Stimulated activated CD4-positive, alpha-beta T cell treated with anti-CD3 and anti-CD28 coated beads, TNF-alpha, amount 100 ng/mL, for 1 hour (primary cell): ENCODE measurements at places on chromosomes 6 and 20.

- no peak for DNase-seq
Measured at GRCh38 chr6:138246650-138247440, 28.6 kb upstream of the PBOV1 start.

DNA sequence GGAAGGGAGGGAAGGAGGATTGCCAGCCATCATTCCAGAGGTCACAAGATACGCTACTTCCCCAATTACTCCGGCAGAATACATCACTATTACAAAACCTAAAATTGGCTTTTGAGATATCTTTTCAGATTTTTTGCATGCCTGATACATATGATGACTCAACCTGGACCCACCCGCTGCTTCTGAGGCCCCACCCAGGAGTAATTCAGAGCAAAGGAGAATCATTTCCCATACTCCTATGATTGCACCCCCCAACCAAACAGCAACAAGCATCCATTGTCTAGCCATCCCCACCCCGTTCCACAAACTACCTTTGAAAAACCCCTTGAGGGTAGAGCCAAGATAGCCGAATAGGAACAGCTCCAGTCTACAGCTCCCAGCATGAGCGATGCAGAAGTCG, 163.5 kb upstream of the GJE1 start:
- no peak for DNase-seq

DNA sequence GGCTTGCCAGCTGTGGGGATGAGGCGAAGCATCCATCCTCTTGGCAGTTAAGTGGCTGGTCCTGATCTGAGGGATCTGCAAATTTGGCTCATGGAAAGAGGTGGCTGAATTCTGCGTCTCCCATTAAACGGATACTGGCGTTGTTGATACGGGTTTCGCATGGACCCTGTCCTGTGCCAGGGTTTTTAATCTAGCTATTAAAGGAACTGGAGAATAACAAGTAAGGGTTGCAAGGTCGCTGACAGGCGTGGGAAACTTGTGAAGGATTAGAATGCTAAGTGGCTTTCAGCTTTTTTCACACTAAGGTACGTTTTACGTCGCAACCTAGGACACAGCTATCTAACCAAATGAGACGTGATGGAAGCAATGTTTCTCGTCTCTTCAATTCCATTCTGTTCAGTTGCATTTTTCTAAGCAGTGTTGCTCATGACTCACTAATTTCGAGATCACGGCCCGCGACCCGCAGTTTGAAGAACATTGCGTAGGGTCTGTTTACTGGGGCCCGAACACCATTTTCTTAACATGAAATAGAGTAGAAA, 852 bp downstream of the GMNN start:
- no peak for DNase-seq

GRCh38 chr6:20404641-20405032, 3.0 kb downstream of the E2F3 start:
- no peak for DNase-seq

GRCh38 chr20:56900252-56900651, 271.1 kb downstream of the TFAP2C start:
- DNase-seq, result no peak

DNA sequence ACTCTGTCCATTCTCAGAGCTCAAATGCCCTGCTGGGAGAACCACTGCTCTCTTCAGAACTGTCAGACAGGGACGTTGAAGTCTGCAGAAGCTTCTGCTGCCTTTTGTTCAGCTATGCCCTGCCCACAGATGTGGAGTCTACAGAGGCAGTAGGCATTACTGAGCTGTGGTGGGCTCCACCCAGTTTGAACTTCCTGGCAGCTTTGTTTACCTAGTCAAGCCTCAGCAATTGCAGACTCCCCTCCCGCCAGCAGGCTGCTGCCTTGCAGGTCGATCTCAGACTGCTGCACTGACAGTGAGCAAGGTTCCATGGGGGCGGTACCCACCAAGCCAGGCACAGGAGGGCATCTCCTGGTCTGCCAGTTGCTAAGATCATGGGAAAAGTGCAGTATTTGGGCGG, 21.8 kb upstream of the UFL1 start:
- DNase-seq, result peak; percentile 35

DNA sequence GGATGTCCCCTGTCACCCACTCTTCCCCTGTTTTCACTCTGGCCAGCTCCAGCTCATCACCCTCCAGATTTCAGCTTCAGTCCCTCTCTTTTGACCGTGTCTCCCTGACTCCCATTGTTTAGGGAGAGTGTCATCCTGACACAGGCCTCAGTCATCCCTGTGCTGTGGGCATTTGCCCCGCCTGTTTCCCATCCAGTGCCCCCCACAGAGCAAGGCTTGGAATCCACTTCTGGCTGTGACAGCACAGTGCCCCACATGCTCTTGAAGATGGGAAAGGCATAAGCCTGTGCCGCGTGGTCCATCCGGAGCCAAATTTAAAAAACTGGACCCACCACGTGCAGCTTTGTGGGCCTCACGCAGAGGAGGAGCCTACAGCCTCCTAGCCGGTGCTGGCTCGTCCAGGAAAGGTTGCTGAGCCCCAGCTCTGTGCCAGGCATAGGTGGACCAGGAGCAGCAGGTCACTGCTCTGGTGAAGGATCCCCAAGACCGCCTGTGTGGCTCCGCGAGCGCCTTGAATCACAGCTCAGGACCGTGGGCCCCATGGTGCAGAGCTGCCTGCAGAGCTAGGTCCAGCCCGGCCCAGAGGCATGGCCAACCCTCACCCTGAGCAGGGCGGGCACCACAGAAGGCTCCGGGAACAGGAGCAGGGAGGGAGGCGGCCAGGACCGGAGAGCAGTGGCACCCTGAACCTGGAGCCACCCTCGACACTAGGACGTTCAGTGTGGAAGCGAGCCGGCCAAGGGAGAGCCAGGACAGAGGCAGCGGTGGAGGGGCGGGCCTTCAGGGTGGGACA, 172.8 kb downstream of the CDH4 start:
- DNase-seq, result no peak

DNA sequence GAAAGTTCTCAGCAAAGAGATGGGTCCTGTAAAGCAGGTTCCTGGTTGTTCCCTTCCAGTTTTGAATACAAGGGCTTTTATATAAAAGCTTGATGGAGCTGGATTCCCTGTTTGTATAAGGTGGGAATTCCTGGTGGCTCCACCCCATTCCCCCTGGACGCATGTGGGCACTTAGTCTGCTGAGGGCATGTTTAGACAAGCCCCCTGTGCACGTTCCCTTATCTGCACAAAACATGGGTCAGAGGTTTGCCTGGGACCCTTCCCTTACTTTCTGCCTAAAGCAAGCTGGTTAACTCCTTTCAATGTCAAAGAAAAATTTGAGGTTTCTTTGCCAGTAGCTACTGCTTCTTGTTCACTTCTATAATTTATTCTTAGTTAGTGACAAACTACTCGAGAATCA, 181.1 kb downstream of the BCKDHB start:
- DNase-seq, result no peak

- DNase-seq, result no peak
Measured at GRCh38 chr20:34927736-34928135, 27.9 kb downstream of the GSS start.

- DNase-seq, result no peak
Measured at GRCh38 chr20:61065853-61066252, 186.2 kb upstream of the CDH4 start.

GRCh38 chr6:33252759-33253158, 18.9 kb downstream of the VPS52 start:
- DNase-seq, result no peak

DNA sequence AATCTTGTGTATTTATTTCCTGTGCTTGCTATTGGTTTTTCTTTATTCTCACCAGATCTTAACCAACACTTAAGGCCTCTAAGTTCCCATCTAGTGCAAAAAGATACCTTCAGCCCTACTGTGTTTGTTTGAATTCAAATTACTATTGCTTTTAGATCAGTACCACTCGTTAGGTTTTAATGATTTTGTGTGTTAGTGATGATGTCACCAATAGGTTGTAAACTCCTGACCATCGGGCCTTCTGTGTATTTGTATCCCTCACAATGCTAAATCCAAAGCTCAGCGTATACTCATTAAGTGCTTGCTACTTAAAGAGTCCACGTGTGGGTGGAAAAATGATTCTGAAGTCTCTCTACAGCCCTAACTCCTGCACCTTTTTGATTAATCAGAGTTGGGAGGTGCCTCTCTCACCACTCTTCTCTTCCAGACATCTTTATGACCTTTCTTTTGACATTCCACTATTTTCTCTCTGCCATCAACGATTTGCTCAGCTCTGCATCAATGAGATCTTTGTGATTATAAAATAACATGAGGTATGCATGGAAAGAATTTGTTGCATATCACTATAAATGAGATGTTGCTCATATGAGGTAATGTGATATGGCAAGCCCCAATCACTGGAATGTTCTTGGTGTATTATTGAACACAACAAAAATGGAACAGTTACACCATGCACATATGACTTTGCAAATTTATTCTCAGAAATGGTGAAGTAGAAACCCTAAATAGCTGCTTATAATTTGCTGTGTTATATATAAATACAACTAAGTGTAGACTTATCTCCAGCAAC, 55.1 kb upstream of the LAMA2 start:
- DNase-seq, result no peak

GRCh38 chr6:37965964-37966676, 146.6 kb downstream of the ZFAND3 start:
- no peak for DNase-seq

DNA sequence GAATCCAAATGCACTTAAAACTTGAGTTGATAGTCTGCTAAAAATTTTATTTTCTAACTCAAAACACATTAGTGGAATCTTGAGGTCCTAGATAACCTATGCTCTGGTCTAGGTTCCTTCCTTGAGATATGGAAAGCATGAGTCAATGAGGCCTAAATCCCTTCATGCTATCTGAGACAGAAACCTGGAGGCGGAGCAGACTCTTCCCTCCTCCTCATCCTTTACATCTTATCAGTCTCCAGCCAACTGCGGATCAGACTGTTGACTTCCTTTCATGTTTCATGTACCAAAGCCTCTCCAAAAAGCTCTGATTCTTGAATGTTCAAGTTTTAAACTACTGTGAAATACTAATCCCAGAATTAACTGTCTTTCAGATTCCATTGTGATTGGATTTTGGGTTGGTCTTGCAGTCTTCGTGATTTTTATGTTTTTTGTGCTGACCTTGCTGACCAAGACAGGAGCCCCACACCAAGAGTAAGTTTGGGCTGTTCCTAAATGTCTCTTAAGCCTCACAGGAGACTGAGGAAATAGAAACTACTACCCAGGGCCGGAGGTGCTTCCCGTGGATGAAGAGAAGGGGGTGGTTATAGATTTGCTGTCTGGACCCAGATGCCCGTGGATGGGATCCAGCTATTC, 29.1 kb downstream of the MRAP2 start:
- DNase-seq, result no peak

GRCh38 chr20:16580620-16581019, 7.4 kb upstream of the KIF16B start:
- no peak for DNase-seq

- DNase-seq, result no peak
Measured at GRCh38 chr6:111740506-111740905, 132.7 kb downstream of the FYN start.

DNA sequence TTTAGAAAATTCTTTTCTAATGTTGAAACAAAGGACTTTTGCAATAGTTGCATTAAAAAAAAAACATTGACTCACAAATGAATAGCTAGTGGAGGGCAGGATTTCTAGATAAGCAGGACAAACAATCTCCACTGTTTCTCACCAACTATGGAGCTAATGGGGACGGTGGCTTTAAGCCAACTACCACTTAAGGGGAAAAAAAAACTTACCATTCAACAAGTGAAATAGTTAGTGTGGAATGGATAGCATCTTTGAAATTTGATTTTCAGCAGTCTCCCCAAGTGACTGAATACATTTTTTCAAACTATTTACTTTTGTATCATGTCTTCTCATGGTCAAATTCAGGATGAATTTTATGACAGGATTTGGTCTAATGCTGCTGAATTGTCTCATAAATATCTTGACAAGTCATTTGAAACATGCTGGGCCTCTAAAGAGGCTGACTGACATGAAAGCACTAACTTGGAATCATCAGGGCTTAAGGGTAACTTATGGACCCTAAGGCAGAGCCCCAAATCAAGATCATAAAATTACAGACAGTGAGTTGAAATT, 100.5 kb downstream of the EYA4 start:
- DNase-seq, result no peak

DNA sequence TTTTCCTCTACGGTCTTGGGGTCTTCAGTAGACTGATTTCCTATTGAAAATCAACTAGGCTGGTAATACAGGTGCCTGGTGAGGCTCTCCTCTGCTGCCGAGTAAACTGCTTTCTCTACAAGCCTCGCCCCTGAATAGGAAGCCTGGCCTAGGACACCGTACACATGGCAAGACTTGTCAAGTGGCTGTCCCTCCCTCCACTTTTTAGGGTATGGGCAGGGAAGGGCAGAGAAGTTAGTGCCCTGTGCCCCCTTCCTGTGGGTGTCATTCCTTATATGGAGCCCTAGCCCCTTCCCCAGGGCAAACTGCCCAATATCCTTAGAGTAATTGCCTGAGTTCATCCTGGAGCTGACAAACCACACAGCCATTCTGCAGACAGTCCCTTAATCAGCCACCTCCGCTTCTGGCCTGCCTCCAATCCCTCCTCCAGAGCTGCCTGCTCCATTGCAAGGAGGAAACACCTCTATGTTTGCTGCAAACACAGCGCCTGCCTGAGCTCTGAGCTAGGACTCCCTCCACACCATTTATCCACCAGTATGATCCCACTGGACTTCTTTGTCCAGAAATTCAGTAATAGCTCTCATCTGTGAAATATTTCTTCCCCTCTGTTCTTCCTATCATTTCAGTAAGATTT, 93.1 kb downstream of the CHD6 start:
- DNase-seq, result no peak

GRCh38 chr6:40733290-40733689, 146.1 kb upstream of the LRFN2 start:
- no peak for DNase-seq

DNA sequence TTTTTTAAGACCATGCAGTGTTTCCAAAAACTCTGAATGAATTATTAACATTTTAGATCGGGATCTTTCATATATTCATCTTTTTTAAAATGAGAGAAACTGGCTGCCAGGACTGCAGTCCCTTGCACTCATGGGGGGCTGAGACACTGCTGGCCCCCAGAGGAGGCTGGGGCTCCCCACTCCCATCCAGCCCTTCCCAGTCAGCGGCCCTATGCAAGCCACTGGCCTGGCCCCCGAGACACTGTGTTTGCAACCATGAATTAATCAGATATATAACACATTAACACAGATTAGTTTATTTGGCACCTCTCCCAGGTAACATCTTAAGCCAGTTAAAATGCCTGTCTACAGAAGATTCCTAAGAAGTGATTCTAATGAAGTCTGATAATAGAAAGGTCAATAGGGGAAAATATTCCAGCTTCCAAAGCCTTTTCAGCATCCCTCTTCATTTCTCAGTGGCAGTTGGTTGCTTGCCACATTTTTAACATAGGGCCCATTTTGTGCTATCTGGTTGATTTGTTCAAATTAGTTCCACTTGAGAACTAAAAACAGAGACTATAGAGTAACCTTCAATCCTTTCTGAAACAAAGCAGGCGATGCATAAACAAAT, 184.4 kb upstream of the FBXL4 start:
- no peak for DNase-seq

GRCh38 chr20:914727-915498, 1.2 kb downstream of the ANGPT4 start:
- DNase-seq, result no peak

GRCh38 chr20:49796600-49797343, 15.9 kb upstream of the SLC9A8 start:
- DNase-seq, result no peak

- DNase-seq, result no peak
Measured at GRCh38 chr6:110043366-110043994, 65.4 kb downstream of the GPR6 start.
